ENCODE measurements at places on chromosomes 12 and 14. TPM values are rescaled to one million over a fixed set of nuclear protein-coding genes. Genes with fewer than 3 reads are reported as not detected.

NGB gene
- not detected for polyA plus RNA-seq

ENDOU gene
- 0.23 TPM for polyA plus RNA-seq

SLC6A13 gene
- 0.35 TPM for polyA plus RNA-seq

MYL2 gene
- polyA plus RNA-seq, result 7.1 TPM

RNU4-1 gene
- not detected for polyA plus RNA-seq

TRPV4 gene
- 4.9 TPM for polyA plus RNA-seq

FIGNL2 gene
- 0.21 TPM for polyA plus RNA-seq

ANO2 gene
- 2.4 TPM for polyA plus RNA-seq

DNA sequence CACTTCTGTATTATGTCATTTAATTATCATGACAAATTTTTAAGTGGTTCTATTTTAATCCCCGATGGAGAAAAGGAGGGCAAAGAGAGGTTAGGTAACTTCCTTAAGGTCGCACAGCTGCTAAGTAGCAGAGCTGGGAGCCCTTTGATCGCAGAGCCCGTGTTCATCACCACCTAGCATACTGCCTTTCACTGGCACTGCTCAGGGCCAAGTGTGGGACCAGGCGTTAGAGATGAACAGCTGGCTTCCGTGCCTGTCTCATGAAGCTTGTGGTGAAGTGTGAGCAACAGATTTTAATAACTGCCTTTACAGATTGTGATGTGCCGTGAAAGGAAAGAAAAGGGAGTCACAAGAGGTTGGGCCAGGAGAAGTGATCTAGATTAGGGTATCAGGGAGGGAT lies 273.6 kb downstream of the AKAP6 start:
- H3K4me3 ChIP-seq, result no peak overlapping the region
- no peak overlapping the region for H3K27ac ChIP-seq
- no peaks in the 10 kb centered on the region for H3K27me3 ChIP-seq
- no peaks in the 10 kb centered on the region for H3K4me1 ChIP-seq

- no peaks in the 10 kb centered on the region for H3K27me3 ChIP-seq
- no peak for DNase-seq
- H3K4me1 ChIP-seq, result peaks cover 12% of the 10 kb centered on the region
- no peaks in the 10 kb centered on the region for H3K36me3 ChIP-seq
- H3K4me3 ChIP-seq, result no peak overlapping the region
- no peak overlapping the region for H3K27ac ChIP-seq
These were observed 26.8 kb downstream of the DGLUCY start for GRCh38 chr14:91140672-91141071.

GRCh38 chr14:36514278-36515104 lies 5.5 kb downstream of the NKX2-1 start:
- H3K27me3 ChIP-seq, result peaks cover 45% of the 10 kb centered on the region
- no peak overlapping the region for H3K4me3 ChIP-seq
- H3K4me1 ChIP-seq, result no peaks in the 10 kb centered on the region
- DNase-seq, result no peak

GRCh38 chr14:97713023-97713422 lies 915.8 kb downstream of the VRK1 start:
- no peak overlapping the region for H3K4me3 ChIP-seq
- no peak overlapping the region for H3K27ac ChIP-seq
- H3K4me1 ChIP-seq, result no peaks in the 10 kb centered on the region
- DNase-seq, result no peak
- H3K36me3 ChIP-seq, result no peaks in the 10 kb centered on the region

DNA sequence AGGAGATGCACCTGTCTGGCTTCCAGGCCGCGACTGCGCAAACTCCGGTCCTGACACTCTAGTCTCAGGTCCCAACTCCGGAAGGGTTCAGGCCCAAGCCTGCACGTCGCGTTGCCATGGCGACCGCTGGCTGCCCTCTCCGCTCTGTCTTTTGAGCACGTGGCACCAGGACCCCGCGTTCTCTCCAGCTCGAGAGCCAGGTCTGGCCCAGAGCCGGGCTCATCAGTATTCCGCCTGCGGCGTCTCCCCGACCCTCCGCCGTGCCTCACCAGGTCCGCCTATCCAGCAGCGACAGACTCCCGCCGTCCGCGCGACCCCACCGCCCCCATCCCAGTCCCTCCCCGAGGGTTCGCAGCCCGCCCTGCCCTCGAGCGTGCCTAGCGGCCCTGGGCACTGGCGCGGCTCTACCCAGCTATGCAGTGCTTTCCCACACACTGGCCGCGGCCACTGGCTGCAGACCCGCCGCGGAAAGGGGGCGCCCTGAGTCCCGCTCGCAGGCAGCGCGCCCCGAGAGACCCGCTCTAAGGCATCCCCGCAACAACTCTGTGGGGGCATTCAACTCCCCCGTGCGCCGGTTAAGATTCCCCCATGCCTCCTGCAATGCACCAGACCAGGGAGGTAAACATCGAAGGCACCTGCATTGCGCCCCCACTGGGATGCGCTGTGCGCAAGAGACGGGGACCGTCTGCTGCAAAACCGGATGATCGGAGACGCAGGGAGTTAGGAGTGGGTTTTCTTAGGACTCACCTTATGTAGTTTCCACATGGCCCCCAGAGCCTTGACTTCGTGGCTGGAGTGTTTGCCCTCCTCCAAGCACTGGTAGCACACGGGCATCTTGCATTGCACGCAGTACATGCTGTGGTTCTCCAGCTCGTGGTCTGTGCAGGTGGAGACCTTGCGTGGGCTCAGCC lies 1.3 kb downstream of the TRIM9 start:
- H3K27me3 ChIP-seq, result no peaks in the 10 kb centered on the region
- H3K4me3 ChIP-seq, result no peak overlapping the region
- H3K27ac ChIP-seq, result no peak overlapping the region
- peaks cover 7% of the 10 kb centered on the region for H3K4me1 ChIP-seq

DNA sequence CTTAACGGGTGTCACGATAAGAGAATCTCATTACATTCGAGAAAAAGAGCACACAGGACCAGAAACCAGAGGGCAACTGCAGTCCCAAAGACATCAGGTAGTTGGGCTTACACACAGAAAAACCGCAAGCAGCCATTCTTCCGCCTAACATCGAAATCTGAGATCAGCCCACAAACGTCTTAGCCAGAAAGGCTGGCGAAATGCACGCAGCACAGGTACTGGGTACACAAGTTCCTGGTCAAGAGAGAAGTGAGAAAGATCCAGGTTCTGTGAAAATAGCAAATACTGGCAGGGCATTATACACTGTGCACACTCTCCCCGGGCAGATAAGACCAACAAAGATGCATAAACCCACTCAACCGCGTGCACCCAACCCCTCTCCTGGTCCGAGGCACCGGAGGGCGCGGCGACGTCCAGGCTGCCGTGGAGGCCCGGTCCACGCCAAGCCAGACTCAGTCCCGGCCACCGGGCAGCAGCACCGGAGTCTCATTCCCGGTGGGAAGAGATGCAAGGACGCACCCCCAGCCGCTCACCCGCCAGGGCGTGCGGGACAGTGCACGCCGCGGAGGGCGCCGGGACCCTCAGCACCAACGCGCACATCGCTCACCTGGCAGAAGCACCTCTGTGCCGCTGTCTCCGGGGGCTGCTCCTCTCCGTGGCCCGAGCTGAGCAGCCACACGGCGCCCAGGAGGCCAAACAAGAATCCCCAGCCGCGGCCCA lies 437 bp downstream of the ERO1A start:
- peaks cover 30% of the 10 kb centered on the region for H3K4me1 ChIP-seq
- no peaks in the 10 kb centered on the region for H3K27me3 ChIP-seq
- peak overlapping the region; percentile 84 for H3K4me3 ChIP-seq
- H3K36me3 ChIP-seq, result no peaks in the 10 kb centered on the region
- DNase-seq, result peak; percentile 78
- H3K27ac ChIP-seq, result peak overlapping the region; percentile 97

GRCh38 chr12:51270067-51270950 lies at the start of gene SMAGP:
Gene SMAGP (minus strand): TSS chr12:51270415. CDS start chr12:51269278, 1,137 bp downstream.
- peak within 1 kb of the TSS; percentile 70 for H3K27ac ChIP-seq
- no peaks in the 10 kb centered on the region for H3K27me3 ChIP-seq
- DNase-seq, result peak; percentile 78
- no peaks in the 10 kb centered on the region for H3K36me3 ChIP-seq
- H3K4me1 ChIP-seq, result no peaks in the 10 kb centered on the region

- no peak overlapping the region for H3K27ac ChIP-seq
- H3K4me3 ChIP-seq, result no peak overlapping the region
- H3K4me1 ChIP-seq, result no peaks in the 10 kb centered on the region
- no peaks in the 10 kb centered on the region for H3K27me3 ChIP-seq
These were observed 31.0 kb upstream of the RD3L start for GRCh38 chr14:103973354-103973753.

DNA sequence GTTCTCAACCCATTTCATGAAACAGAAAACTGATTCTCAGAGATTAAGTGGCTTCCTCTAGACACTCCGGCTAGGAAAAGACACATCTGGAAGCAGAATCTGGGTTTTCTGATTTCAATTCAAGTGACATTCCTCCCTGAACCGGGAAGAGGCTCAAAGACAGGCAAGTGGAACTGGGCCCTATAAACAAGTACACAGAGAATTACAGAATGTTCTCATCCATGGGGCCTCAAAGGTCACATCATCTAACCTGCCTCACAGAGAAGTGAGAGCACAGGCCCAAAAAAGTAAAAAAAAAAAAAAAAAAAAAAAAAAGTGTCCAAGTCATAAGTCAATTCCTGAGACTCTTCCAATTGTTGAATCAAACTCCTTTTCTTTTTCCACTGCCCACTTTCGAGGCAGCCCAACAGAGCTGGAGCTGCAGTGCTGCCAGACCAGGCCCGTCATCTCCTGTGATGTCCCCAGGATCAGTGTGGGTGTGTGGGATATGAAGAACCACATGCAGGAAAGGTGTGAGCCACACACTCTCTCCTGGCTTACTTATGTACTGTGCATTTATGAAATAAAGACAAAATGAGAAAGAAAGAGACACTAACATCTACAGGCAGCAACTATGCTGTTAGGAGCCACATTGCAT lies 2.8 kb upstream of the KRT1 start:
- H3K27ac ChIP-seq, result no peak overlapping the region
- H3K4me1 ChIP-seq, result no peaks in the 10 kb centered on the region
- no peaks in the 10 kb centered on the region for H3K36me3 ChIP-seq

DNA sequence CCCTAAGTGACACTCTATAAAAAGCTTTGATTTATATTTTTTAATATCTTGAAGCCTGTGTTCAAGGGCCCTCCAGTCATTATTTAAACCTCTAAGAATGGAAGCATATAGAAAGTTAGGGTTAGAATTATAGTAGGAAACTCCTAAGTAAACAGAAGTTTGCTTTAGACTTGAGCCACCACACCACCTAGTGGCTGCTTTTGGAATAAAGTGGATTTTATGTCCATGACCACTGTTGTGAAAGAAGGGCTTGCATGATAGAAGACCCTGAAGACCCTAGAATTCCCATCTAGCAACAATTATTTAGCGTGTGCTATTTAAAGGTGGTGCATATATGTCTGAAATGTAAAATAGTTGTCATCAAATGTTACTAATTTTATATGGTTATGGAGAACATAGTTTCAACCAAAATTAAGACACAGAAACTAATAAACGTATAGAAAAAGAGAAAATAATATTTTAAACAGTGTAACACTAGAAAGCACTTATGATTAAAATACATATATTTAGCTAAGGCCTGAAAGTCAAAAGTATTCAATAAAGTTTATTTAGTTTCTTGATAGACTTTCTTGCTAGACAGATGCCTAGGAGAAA lies 21.3 kb downstream of the LRRIQ1 start:
- H3K27me3 ChIP-seq, result no peaks in the 10 kb centered on the region
- no peaks in the 10 kb centered on the region for H3K4me1 ChIP-seq

DNA sequence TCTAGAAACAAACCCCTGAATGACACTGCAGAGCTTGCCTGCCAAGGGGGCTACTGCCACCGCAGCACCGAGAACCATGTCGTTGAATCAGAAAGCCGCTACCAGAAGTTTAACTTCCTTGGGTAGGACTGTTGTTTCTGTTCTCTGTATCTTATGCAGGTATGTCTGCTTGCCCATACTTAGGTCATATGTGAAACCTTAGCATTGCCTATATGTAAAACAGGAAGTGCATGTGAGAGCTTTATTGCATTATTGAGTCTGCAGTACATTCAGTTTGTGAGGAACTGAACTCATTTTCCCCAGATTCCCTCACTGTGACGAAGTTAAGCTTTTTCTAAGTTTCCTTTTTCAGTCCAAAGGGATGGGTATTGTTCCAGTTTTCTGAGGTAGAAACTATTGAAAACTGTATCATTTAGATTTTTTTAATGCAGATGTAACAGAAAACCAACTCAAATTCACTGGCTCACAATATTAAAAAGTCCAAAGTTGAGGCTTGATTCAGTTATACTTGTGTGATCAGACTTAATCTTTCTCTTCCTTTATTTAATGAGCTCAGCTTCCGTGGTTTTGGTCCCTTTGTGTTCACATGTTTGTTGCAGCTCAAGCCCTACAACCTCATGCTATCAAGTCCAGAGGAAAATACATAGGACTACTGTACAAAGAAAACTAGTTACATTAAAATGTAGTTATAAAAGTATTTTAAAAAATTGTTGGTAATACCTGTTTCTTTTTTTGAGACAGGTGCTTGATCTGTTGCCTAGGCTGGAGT lies 6.9 kb downstream of the FBXO34 start:
- H3K4me3 ChIP-seq, result no peak overlapping the region
- no peak overlapping the region for H3K27ac ChIP-seq
- H3K36me3 ChIP-seq, result no peaks in the 10 kb centered on the region
- H3K4me1 ChIP-seq, result peaks cover 25% of the 10 kb centered on the region

- no peak overlapping the region for H3K4me3 ChIP-seq
- DNase-seq, result no peak
- H3K4me1 ChIP-seq, result peaks cover 4% of the 10 kb centered on the region
- H3K27ac ChIP-seq, result no peak overlapping the region
- H3K36me3 ChIP-seq, result no peaks in the 10 kb centered on the region
- no peaks in the 10 kb centered on the region for H3K27me3 ChIP-seq
These were observed 5.0 kb downstream of the CCND2 start for GRCh38 chr12:4278329-4279197.

DNA sequence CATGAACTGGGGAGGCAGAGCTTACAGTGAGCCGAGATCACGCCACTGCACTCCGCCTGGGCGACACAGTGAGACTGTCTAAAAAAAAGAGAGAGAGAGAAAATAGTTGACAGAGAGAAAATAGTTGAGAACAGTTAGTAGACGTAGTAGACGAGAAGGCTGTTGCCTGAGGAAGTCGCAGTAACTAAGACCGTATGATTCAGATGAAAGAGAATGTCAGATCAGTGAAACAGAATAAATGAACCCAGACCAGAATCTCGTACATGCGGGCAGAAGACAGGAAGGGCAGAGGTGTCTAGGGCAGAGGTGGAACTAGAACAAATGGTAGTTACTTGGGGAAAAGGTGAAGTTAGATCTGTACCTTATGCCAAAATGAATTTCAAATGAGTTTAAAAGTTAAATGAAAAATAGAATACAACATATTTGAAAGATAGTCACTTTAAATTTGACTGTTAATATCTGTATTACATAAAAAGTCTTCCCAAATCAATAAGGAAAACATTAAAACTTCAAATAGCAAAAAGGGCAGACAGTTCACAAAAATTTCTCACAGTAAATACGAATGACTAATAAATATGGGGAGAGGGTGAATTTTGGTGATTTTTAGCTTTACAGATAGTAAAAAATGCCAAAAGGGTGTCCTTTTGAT lies 17.7 kb downstream of the MDM2 start:
- H3K27ac ChIP-seq, result no peak overlapping the region
- no peaks in the 10 kb centered on the region for H3K27me3 ChIP-seq
- peaks cover 11% of the 10 kb centered on the region for H3K36me3 ChIP-seq
- no peak for DNase-seq

DNA sequence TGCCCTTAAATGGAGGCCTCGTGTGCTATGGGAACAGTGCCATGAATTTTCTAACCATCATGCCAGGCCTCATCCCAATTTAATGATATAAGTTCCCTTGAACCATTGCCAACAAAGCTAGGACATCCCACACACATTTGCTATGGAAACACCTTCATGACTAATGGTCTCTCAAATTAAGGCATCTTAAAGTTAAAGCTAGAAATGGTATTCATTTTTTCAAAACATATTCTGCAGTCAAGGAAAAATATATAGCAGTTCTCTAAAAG lies 117.3 kb downstream of the BTG1 start:
- no peak overlapping the region for H3K4me3 ChIP-seq
- no peaks in the 10 kb centered on the region for H3K27me3 ChIP-seq
- peaks cover 20% of the 10 kb centered on the region for H3K4me1 ChIP-seq
- H3K36me3 ChIP-seq, result no peaks in the 10 kb centered on the region
- H3K27ac ChIP-seq, result no peak overlapping the region
- DNase-seq, result no peak

Measured in pancreas (tissue), 10 donors.